ENCODE measurements at places on chromosomes 5 and 9.

DNA sequence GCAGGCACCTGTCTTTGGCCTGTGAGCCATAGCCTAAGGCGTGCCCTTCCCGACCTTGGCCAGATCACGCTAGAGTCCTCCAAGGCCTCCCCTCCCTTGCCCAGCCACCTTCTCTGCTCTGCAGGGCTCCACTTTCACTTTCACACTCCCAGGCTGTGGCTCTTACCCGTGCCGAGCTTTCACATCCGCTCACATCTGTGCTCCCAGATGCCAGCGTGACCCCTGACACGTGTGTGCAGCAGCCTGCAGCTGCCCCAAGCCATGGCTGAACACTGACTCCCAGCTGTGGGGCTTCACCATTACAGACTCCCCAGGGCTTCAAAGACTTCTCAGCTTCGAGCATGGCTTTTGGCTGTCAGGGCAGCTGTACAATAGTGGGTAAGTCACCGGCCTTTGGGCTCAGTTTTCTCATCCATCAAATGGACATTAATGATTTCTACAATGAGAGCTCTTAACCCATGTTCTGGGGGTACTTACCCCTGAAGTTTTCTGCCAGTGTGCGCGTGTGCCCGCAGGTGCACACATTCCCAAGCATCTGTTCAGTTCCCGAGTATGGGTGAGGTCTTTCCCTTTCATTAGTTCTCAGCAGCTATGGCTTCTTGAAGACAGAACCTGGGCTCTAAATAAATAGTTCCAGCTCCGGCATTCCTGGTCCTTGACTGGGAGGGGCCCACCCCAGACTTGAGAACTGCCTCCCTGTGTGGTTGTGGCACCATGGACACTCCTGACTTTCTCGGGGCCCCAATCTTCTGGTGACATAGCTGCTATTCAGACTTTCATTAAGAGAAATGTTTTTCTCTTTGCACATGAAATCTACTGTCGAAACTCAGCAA lies 118.6 kb downstream of the RGS3 start:
- no peak for DNase-seq

- no peak for DNase-seq
Measured at GRCh38 chr9:116152390-116152789, 1.2 kb upstream of the PAPPA start.

GRCh38 chr5:136458481-136458880 lies 93.1 kb upstream of the TRPC7 start:
- DNase-seq = no peak

GRCh38 chr5:174300118-174300940 lies 254.8 kb downstream of the NSG2 start:
- no peak for DNase-seq

- DNase-seq = no peak
Measured at GRCh38 chr9:120875195-120875565, 1.8 kb downstream of the PHF19 start.

GRCh38 chr9:108816037-108816436 lies 39.7 kb downstream of the ACTL7B start:
- no peak for DNase-seq

DNA sequence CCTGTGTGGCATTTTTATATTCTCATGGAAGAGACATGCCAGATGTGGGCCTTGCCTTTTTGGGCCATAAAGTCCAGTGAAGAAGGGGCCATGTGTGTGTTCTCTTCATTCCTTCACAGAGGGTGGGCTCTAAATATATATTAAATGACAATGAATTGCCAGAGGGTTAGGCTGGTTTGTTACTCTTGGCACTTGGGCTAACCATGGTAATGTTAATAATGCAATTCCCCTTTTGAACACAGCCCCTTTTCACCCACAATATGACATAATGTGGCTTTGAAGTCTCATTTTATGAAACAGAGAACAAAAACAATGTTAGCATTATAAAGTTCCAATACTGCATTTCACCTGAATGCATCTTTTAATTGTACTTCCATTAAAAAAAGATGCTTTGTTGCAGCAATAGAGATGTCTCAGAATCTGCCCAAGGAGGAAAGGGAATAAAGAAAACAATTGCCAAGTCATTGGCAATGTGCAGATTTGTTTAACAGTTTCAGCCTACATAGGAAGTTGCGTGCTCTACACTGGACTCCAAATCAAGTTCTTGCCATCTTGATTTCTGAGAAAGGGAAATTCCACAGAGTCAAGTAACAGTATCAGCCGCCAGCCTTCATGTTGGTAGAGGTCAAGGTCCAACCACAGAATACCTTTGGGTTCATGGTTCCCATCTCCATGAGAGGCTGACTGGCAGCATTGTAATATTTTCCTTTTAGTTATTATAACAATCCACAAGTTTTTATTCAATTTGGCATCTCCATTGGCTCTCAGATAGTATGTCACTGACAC lies 141.9 kb downstream of the SLC12A2 start:
- DNase-seq = no peak

DNA sequence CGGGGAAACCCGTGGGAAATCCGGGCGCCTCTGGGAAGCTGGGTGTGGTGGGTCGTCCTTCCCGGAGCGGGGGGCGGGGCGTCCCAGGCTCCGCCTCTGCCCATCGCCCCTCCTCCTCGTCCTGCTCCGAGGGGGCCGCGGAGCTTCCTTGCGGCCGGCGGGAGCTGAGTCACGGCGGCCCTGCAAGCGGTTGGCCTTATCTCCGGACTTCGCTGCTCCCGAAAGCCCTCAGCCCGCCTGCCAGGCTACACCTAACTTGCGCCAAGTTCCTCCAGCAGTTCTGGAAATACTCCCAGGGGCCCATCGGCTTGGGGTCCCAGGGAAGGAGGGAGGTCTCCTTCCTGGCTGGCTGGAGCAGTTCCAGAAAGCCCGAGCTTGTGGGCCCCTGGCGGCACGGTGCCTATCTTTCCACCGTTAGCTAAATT lies 54.1 kb upstream of the CDKN2AIPNL start:
- DNase-seq = peak; percentile 63

DNA sequence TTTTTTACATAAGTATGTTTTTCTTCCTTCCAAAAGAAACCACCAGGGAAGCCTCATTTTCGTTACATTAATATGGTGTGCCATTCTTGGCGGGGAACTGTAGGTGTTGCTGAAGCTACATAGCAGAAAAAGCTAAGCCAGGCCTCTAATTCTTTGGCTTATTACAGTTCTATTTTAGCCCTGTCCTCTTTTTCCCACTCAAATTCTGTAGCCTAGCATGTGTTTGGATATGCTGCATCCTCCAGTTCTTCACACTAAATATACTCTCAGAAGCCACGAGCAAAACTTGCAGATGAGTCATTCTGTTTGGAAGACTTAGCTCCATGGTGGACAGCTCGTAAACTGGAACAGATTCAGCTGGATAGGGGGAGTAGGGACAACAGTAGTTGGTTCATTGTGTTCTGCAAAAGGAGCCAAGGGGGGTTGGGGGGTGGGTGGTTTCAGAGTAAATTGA lies 369.4 kb downstream of the TMEM161B start:
- DNase-seq = no peak

GRCh38 chr9:98164912-98165311 lies 27.5 kb downstream of the CORO2A start:
- DNase-seq = no peak

DNA sequence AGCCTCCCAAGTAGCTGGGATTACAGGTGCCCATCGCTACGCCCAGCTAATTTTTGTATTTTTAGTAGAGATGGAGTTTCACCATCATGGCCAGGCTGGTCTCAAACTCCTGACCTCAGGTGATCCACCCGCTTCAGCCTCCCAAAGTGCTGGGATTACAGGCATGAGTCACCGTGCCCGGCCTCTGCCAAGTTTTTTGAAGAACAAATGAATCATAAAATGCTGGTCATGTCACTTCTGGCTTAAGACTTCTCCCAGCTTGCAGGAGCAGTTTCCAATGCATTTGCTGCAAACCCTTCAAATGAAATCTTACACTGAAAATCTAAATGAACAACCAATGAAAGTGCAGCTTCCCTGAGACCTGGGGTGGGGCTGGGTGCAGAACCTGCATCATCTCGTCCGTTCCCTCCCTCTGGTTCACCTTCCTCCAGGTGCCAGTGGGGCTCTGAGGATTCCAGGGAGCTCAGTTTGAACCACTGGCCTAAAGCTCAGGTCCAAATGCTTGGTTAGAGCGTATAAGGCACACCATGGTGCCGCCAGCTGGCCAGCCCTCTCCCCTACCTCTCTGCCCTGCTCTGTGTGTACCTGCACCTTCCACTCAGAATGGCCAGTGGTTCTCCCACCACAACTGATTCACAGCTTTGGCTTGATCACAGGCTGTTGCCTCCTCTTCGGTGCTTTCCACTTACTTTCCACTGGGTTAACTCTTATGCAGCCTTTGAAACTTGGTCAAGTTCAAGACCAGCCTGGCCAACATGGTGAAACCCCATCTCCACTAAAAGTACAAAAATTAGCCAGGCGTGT lies 39.8 kb upstream of the FUBP3 start:
- DNase-seq = peak; percentile 22

GRCh38 chr5:1985781-1986180 lies 103.1 kb upstream of the IRX4 start:
- no peak for DNase-seq

GRCh38 chr5:94362857-94363256 lies 255.5 kb downstream of the KIAA0825 start:
- no peak for DNase-seq

DNA sequence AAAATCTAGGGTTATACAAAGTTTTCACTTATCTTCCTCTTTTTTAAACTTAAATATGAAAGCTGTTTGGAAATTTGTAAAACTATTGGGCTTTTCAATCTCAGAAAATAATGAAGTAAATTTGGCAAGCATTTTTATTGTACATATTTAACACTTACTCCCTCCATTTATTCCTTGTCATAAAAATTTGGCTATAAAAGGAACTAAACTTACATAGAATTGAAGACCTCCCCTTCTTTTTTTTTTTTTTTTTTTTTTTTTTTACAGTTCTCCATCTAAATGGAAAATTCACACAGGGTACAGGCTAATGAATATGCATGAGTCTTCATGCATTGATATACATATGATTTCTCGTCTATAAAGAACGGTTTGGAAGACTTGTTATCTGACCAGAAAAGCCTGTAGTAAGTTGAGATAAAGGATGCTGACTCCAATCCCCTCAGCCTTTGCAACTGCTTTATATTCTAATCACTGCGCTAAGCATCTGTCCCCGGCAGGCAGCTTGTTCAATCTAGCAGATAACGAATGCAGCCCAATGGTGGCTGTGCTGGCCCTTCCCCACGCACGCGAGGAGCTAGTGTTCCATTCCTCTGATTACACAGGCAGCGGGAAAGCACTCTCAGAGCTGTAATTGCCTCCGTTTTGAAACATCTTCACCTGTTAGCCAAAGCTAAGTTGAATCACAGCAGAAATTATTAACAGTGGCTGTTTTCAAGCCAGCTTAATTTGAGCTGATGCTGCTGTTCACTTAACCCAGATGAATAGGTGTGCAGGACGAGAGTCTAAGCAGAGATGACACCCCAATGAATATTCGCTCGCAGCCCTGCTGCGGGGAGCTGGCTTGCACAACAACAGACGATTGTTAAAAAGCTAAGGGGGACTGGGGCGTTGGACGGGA lies 453.8 kb upstream of the ZNF608 start:
- DNase-seq = no peak

- DNase-seq = no peak
Measured at GRCh38 chr5:126947146-126948010, 83.0 kb downstream of the MARCHF3 start.

DNA sequence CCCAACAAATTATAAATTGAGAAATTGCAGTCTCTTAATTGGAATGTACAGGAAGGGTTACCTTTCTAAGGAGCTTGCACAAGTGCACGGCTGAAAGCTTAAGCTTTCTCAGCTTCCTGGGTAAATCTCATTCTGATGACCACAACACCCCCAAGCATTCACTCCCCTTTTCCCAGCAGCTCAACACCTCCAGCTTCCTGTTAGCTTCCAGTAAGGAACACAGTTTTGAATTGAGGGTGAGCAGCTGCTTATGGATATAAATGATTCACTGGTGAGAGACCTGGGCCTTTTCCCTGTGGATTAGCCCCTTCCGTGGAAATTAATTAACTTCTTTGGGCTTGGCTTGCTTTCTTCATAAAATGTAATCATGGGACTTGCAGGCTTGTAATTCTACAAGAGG lies 101.2 kb downstream of the SLC28A3 start:
- no peak for DNase-seq

DNA sequence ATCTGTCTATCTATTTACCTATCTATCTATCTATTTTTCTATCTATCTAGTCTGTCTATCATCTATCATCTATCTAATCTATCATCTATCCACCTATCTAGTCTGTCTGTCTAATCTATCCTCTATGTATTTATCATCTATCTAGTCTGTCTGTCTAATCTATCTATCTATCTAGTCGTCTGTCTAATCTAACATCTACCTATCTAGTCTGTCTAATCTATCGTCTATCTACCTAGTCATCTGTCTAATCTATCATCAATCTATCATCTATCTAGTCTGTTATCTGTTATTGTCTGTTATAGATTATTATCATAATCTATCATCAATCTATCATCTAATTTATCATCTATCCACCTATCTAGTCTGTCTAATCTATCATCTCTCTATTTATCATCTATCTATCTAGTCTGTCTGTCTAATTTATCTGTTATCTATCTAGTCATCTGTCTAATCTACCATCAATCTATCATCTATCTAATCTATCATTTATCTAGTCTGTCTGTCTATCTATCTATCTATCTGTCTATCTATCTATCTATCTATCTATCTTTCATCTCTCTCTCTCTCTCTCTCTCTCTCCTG lies 80.2 kb upstream of the ZNF618 start:
- DNase-seq = no peak

DNA sequence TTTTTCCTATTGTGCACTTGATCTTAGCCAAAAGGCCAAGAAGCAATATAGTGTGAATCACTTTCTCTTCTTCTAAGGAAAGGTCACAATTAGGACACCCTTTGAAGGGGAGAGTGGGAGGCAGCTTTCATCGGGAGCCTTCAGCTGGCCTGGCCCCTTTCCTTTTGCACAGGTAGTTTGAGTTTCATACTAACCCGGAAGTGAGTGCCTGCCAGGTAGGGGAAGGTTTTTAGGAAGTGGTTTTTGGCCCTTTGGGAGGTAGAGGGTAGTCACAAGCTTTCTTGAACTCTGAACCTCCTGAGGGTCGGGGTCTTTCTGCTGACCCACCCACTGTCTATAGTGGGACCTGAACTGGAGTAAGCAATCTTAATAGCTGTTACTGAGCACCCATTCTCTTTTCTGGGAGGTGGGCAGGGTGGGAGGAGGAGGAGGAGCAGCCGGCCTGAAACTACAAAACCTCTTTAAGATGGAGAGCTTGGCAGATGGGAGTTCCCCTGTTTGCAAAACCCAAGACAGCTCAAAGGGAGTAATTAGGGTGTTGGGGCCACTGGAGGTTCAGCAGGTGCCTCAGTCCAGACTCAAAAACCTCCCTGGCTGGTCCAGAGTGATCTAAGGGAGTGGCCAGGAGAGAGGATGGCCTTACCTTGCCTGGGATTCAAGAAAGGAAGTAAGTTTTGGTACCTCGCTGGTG lies 6.0 kb downstream of the LARP1 start:
- no peak for DNase-seq

- DNase-seq = no peak
Measured at GRCh38 chr9:8723195-8723594, 923.6 kb upstream of the DMAC1 start.

Measured in fibroblast of skin of left biceps (primary cell).